ENCODE measurements at places on chromosomes 5 and 9.

GRCh38 chr5:172886974-172887501 is 53.0 kb downstream of the ERGIC1 start:
- DNase-seq: no peak

GRCh38 chr5:169027501-169028061 is 273.4 kb downstream of the SLIT3 start:
- DNase-seq: no peak

GRCh38 chr5:92119110-92119509 is 736.0 kb upstream of the ARRDC3 start:
- DNase-seq: no peak

- DNase-seq: peak; percentile 43
Observed at GRCh38 chr9:36136272-36136893, at the start of gene GLIPR2. TSS of gene GLIPR2 (plus strand) at chr9:36136733. CDS start at chr9:36136779, 46 bp downstream.

DNA sequence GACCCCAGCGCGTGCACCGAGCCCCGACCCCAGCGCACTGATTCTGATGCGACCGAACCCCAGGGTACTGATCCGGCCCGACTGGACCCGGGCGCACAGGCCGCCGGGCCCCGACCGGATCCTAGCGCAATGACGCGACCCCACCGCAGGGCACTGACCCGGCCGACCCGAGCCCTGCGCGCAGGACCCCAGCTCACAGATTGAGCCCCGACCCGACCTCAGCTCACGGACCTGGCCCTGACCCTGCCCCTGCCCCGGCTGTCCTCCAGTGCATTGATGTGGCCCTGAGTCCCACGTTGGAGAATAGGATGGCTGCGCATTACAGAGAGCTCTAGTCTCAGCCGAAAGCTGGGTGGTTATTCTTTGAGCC is 438 bp downstream of the TRIP13 start:
- DNase-seq: no peak

- DNase-seq: no peak
Observed at GRCh38 chr5:116564312-116564711, 10.3 kb downstream of the SEMA6A start.

- DNase-seq: no peak
Observed at GRCh38 chr5:78908173-78909061, 76.7 kb downstream of the ARSB start.

GRCh38 chr5:111954516-111955395 is 197.8 kb upstream of the NREP start:
- DNase-seq: no peak

DNA sequence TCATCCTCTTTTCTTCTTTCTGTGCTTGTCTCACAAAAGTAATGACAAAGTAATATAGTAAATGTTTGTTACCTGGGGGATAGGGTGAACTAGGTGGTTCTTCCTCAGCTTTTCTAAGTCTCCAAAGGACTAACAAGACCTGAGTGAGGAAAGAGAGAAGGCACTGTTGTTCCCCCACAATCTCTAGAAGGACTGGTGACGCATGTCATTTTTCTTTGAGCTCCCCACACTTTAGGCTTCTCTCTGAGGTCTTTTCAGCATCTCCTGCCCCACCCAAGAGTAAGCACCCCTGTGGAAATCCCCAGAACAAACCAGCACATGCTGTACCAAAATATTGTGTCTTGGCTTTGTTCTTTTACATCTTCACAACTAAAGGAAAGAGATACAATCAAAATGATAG is 2.4 kb upstream of the IL7R start:
- DNase-seq: peak; percentile 69

DNA sequence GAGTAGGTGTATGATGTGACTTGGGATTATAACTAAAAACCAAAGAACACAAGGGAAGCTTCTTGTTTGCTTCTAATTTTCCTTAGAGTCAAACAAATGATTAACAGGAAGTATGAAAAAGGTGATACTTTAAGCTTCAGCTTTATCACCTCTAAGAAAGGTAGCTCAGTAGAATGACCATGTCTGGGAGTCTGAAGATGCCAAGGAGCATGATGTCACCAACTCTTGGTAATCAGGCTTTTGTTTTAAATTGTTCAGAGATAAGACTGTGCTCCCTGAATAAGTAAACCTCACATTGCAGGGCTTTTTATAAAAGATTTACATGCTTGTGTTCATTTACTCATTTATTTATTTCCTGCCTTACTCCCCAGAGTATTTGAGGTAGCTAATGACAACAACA is 169.9 kb downstream of the FER start:
- DNase-seq: no peak

Measured in stimulated activated CD8-positive, alpha-beta memory T cell treated with anti-CD3 and anti-CD28 coated beads, Interleukin-15, amount 100 ng/mL, for 4 hours (primary cell).